Uterus (tissue), 4 donors: ENCODE measurements at places on chromosomes 5 and 9.

DNA sequence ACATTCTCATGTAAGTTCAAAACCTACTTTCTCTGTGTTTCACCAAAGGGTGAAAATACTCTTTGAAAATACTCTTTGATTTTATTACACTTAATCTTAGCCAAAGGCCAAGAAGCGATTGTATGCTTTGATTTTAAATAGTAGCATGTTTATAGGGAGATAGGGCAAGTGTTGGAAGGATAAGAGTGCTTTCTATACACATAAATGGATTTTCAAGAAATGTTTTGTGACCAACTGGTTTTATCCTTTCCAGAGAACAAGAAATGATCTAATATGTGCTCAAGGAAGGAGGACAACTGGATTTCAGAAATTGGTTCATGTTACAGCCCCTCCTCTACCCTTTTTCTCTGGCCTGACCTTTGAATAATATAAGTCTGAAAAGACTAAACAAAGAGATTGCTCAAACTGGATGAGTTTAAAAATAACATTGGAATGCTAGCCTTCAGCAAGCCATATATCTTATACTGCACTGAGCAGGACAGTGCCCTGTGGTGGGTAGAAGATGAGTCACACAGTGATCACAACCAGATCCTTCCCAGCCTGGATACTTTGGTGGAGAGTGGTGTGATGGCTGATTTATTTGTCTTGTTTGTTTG, 13.1 kb downstream of the PALM2AKAP2 start:
- DNase-seq: peak; percentile 64

- DNase-seq: no peak
These were observed 165.5 kb downstream of the TSSK1B start for GRCh38 chr5:113269023-113269997.

DNA sequence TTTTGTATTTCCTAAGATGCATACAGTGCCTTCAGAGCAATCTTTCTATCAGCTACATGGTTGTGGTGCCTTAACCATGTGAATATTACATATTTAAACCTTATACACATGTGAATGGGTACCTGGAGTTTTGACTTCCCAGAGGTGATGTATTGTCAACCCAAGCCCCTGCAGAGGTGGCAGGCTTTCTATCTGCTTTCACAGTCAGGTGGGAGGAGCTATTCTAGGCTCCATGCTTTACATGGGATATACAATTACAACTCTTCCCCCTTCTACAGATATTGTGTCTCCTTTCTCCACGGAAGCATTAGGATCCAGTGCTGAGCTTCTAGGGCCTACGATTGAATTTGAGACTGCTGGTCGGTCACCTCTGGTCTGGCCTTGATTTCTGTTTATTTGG, 89.8 kb upstream of the TUT7 start:
- no peak for DNase-seq

DNA sequence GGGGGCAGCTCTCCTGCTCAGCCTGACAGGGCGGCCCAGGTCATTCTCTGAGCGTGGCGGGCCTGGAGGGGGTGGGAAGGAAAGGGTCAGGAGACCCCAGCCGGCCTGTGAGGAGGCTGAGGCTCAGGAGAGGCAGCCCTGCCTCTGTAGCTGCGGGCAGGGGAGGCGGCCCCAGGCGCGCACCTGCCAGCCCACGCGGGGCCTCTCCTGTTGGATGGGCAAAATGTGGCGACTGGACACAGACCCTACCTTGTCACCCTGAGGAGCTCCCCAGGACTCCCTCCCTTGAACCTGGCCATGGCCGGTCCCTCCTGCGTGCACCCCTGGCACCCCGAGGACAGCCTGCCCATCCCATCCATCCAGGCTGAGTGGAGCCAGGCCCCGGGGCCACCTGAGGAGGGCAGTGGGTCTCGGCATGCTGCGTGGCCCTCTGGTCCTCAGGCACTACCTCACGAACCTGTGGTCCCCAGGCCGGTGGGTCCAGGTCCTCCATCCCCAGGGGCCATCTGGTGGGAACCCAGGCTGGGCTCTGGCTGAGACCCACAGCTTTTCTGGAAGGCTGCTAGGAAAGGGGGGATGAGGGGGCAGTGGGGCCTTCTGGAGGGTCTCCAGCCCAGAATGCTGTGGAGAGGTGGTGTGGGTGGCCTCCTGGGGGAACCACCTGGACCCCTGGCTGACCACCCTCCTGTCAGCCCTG, 15.1 kb upstream of the NRARP start:
- no peak for DNase-seq

DNA sequence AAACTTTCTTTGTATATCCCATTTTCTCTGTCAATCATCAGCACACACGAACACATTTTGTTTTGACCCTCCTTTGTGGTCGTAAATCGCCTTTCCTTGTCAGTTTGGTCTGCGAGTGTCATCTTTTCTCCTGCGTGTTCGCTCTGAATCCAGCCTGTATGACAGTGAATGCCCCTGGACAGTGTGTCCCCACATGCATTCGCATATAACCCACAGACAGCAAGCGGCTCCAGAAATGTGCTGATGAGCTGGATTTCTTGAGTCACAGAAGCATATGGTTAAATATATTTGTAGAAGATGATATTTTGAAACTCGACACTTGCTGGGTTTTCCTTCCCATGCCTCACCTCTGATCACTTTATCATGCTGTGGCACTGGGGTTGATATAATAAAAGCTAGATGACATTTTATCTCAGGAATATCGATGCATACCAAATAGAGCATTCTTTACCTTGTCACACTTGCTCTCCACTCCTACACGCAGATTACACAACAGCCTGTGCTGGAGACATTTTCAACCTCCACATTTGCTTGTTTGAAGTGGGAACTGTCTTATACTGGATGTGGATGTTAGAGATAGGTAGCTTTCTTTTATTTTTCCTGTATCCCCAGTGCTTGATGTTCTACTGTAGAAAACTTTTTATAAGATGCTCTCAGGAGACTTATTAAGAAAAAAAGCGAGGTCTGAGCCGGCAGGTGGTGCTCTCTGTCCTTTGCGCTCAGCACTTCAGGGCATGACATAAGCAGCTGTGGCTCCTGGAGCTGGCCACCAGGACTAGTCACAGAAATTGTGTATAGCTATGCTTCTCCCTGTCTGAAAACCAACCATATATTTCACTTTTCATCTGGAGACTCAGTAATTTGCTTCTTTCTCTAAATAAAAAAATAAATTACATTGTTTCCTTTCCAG, 215.1 kb downstream of the SH3GL2 start:
- DNase-seq: no peak

GRCh38 chr9:1606253-1606652, 408.9 kb upstream of the SMARCA2 start:
- no peak for DNase-seq

DNA sequence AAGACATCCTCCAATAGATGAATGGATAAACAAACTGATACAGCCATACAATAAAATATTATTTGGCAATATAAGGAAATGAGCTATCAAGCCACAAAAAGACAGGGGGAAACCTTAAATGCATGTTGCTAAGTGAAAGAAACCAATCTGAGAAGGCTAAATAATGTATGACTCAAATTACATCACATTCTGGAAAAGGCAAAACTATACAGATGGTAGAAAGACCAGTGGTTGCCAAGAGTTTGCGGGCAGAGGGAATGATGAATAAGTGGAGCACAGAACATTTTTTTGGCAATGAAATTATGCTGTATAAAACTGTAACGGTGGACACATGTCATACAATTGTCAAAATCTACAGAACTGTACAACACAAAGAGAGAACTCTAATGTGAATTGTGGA, 63.3 kb downstream of the CSF2 start:
- no peak for DNase-seq

GRCh38 chr5:889075-889710, 3.4 kb downstream of the BRD9 start:
- DNase-seq: no peak

DNA sequence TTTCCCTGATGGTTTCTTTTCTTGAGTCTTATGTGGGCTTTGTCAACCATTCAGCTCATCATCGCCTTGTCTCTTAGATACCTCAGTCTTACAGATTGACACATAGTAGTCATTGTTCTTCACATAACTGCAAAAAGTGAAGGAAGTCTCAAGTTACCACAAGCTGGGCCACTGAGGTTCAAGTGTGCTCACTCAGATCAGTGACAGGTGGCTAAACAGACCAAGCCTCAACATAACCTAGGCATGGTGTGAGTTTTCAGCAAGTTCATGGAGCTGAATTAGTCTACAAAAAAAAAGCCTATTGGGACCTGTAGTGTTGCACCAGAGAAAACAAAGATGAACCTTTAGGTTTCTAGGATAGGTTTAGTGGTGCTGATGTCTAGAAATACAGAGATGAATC, 58.2 kb downstream of the RFK start:
- no peak for DNase-seq

GRCh38 chr9:1916655-1917054, 98.5 kb upstream of the SMARCA2 start:
- DNase-seq: no peak

DNA sequence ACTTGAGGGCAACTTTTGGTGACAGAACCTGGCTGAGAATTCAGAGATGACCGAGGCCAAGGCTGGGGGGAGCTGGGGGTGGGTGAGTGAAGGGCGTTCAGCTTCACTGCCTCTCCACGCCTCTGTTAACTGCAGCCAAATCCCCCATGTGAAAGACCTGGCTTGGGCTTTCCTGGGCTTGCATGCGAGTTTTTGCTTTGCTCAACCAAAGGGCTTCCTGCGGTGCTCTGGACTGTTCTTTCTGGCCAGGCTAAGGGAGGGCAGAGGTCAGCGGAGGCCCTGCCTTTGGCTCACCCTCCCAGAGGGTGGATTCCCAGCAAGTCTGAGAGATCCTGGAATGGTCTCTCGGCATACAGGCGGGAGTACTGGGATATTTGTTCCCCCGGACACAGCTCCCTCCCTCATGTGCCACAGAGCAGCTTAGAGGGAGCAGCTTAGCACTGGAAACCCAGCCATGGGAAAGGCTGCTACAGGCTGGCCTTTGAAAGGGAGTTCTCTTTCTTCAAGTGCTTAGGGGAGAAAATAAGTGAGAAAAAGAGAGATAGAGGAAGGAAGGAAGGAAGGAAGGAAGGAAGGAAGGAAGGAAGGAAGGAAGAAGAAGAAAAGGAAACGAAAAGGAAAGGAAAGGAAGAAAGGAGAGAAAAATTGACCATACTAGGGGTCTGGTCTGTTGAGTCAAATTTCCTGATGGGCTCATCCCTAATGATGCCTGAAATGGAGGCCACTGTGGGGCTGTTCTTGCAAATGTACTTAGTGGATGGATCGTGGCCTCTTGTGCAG, 158.8 kb downstream of the FGF18 start:
- peak; percentile 76 for DNase-seq

- no peak for DNase-seq
These were observed 1.5 kb downstream of the CDH6 start for GRCh38 chr5:31194892-31195555.

DNA sequence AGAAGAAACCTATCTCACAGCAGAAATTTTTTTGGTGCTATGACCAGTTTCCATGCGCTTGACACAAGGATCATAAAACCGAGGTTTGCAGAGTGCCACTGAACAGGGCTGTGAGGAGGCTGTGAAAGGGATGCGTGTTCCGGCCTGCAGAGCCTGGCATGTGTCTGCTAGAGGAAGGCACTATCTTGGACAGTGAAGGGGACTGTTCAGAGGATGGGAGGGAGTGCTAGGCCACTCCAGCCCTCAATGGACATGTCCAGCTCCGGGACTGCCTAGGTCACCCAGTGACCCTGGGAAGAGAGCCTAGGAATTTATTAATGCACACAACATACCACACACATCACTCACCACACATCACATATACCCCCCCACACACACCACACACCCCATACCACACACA, 275.9 kb downstream of the GADD45G start:
- peak; percentile 8 for DNase-seq

GRCh38 chr9:35938474-35939356, 19.2 kb downstream of the OR2S2 start:
- no peak for DNase-seq

GRCh38 chr5:56006094-56006493, 11.3 kb upstream of the IL6ST start:
- DNase-seq: no peak

DNA sequence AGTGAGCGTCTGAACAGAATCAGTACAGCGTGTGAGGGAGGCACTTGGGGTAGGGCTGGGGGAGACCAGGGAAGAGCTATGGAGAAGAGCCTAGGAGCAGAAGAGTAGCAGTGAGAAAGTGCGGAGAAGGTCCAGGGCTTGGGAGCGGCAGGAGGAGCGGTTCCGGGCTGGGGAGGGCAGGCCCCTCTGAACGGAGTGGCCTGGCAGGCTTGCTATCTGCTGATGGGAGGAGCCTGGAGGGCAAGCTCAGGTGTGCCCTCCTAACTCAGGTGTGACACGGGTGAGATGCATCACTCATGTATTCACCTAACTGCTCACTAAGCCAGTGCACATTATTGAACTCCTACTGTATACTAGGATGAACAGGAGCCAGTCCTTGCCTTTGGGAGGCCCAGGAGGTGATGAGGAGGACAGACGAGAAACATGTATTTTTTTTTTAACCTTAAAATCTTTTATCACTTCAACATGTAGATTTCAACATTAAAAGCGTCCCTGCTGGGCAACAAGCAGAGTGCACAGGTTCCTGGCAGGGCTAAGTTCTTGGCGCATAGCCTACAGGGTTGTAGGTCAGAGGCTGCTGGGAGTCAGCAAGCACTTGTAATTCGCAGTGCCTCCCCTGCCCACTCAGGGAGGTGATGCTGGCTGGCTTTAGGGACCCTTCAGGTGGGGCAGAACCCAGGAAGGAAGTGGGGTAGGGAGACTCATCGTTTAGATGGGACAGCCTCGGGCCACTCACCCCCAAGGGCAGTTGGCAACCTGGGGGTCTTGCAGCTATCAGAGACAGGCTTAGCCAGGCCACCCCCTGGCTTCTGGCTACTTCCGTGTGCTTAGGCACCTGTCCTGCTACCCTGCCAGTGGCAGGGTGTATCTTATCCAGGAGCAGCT, 55.5 kb downstream of the TMOD1 start:
- DNase-seq: peak; percentile 85

DNA sequence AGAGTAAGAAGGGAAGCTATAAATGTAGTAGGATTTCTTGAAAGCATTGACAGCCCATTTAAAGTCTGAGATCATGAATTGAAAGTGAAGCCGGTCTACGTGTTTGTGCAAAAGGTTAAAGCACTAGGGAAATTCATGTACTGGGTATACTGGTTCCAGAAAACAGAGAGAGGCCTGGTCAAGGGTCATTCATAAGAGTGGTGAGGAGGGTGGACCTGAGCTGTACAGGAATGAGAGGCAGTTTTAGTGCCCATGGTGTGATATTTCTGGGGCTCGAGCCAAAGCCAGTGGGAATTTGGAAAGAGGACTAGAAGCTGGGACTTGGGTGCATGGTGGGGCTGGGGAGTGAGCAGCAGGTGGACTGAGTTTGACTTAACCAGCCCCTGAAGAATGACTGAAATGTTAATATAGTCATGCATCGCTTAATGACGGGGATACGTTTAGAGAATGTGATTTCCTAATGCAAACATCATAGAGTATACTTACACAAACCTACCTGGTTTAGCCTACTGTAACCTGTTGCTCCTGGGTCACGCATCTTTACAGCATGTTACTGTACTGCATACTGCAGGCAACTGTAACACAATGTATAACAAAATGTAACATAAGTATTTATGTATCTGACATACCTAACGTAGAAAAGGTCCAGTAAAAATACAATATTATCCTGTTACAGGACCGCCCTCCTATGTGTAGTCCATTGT, 173.0 kb downstream of the MAST4 start:
- no peak for DNase-seq

- DNase-seq: no peak
These were observed 12.4 kb downstream of the CBY3 start for GRCh38 chr5:179668391-179668790.
